Activated gamma-delta T cell treated with Interleukin-2 at 50 U/mL for 16 hours (primary cell): ENCODE measurements at places on chromosomes 12 and 14.

GRCh38 chr14:24280797-24281460 is 9.5 kb upstream of the RABGGTA start:
- no peak for DNase-seq

- DNase-seq: peak; percentile 59
Observed at GRCh38 chr14:99729991-99730875, 46.1 kb downstream of the CYP46A1 start.

DNA sequence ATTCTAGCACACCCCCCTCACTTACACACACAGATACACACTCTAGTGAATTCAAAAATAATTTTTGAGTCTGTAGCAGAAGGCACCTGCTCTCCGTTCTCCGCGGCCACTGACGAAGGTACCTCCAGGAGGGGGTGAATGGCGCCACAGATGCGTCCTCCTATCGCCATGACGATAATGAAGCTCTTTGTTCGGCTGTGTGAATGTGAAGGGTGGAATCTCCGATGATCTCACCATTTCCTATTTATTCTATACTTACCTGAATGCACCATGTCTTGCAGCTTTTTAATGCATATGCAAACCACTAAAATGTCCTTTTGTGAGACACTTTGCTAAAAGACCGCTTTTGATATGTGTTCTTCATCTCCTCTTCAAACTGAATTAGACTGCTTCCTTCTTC is 162.7 kb downstream of the EGLN3 start:
- DNase-seq: no peak

GRCh38 chr12:69732088-69732487 is 6.6 kb upstream of the RAB3IP start:
- DNase-seq: no peak

DNA sequence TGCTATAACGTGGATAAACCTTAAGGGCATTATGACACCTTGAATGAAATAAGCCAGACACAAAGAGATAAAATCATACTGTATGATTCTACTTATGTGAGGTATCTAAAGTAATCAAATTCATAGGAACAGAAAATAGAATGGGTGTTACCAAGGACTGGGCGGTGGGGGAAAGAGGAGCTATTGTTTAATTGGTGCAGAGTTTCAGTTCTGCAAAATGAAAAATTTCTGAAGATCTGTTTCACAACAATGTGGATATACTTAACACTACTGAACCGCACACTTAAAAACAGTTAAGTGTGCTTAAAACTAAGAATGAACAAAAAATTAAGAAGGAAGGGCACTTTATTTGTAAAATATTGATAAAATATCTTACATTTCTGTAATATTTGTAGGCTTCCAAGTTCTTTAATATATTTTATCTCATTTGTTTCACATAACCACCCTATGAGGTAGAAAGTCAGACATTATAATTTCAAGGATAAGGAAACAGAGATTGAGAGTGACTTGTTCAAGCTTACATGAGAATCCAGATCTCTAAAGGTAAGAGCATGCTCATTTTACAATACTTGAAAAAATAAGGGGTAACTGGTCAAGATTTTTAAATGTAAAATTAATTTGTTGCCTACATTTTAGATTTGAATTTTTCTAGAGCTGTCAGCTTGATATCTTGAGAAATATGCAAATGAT is 14.9 kb downstream of the LTA4H start:
- DNase-seq: no peak

DNA sequence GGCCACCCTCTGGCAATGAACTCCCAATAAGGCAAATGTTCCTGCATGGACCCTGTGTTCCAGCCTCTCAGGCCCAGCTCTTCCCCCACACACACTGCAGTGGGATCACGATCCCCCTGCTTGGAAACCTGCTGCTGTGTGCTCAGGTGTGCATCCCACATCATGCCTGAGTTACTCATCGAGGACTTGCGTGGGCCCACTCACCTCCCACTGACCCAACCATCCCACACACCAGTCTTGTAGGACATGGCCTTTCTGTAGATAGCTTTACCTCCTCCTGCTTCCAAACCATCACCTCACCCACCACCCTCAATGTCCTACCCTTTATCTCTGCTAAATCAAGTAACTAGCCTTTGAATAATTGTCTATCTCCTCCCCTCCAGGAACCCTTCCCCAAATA is 24.6 kb downstream of the NPC2 start:
- no peak for DNase-seq

- no peak for DNase-seq
Observed at GRCh38 chr12:48000878-48001504, 3.3 kb downstream of the COL2A1 start.

DNA sequence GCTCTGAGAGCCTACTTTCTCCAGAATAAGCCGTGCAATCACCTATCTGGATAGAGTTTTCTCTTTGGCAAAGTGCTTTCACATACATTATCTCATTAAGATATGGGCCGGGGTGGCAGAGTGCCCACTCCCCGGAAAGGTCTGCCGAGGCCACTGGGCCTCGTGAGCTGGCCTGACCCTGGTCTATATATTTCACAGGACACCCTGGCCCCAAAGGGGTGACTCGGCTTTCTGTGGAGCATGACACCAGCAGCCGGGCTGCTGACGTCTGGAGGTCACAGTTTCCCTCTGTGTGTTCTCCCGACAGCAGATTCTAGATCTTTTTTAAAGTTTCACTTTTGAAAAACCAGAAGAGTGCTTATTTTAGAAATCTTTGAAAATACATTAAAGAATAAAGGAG is 27.9 kb upstream of the ATP2A2 start:
- DNase-seq: no peak

DNA sequence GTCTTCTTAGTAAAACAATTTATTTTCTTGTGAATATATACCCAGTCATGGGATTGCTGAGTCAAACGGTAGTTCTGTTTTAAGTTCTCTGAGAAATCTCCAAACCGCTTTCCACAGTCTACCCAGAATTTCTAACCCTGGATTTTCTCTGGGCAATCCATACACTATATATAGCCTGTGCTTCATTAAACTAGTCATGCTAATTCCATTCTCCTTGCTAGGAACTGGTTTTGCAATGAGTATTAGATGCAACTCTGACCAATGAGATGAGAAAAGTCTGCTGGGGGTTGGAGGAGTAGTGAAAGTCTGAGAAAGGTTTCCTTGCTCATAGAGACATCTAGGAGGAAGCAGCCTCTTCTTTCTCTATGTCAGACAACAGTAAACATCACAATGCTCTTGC is 196.1 kb upstream of the CDKN3 start:
- DNase-seq: no peak

GRCh38 chr14:70665448-70666360 is 24.0 kb downstream of the TTC9 start:
- no peak for DNase-seq

DNA sequence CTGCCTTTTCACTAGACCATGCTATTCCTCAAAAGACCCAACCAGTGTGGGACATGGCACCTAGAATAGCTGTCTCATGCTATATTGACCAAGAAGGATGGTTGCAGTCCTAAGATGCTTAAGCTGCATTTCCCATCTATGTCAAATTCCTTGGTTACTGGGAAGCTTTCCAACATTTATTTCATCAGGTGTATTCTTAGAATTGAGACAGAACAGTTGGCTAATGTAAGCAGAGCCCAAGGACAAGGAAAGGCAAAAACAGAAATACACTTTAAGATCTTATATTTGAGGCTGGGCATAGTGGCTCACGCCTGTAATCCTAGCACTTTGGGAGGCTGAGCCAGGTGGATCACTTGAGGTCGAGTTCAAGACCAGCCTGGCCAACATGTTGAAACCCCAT is 24.7 kb downstream of the ARG2 start:
- DNase-seq: no peak

- no peak for DNase-seq
Observed at GRCh38 chr14:102080183-102081080, 6.4 kb downstream of the HSP90AA1 start.

- DNase-seq: no peak
Observed at GRCh38 chr12:47846294-47846996, 26.7 kb upstream of the HDAC7 start.
